ENCODE measurements at places on chromosomes 2 and 18. TPM values are rescaled to one million over a fixed set of nuclear protein-coding genes. Genes with fewer than 3 reads are reported as not detected.

Gene HPCAL1
- 9.7 TPM for polyA plus RNA-seq

Gene KCTD1
- polyA plus RNA-seq = 8.9 TPM

Gene LBH
- 21.1 TPM for polyA plus RNA-seq

Gene EVX2
- polyA plus RNA-seq = not detected

Gene FOXD4L1
- not detected for polyA plus RNA-seq

Gene HES6
- polyA plus RNA-seq = 42.7 TPM

Gene MLPH
- polyA plus RNA-seq = 14.7 TPM

Gene ANKRD30BL
- 0.26 TPM for polyA plus RNA-seq

Gene ASXL3
- 0.33 TPM for polyA plus RNA-seq

Gene CD8A
- 0.12 TPM for polyA plus RNA-seq

Gene ETAA1
- polyA plus RNA-seq = 15.8 TPM

Gene CD8B2
- polyA plus RNA-seq = not detected

Gene CNGA3
- polyA plus RNA-seq = not detected

Gene MRPL19
- polyA plus RNA-seq = 131 TPM

Gene ALPI
- polyA plus RNA-seq = not detected

Gene ARHGEF33
- polyA plus RNA-seq = 1.6 TPM

Gene ADCYAP1
- polyA plus RNA-seq = not detected

All from GM23338 (cell line).